ENCODE measurements at places on chromosomes 13 and 19.

GRCh38 chr13:96141032-96141431, 51.1 kb downstream of the HS6ST3 start:
- DNase-seq: peak; percentile 3

DNA sequence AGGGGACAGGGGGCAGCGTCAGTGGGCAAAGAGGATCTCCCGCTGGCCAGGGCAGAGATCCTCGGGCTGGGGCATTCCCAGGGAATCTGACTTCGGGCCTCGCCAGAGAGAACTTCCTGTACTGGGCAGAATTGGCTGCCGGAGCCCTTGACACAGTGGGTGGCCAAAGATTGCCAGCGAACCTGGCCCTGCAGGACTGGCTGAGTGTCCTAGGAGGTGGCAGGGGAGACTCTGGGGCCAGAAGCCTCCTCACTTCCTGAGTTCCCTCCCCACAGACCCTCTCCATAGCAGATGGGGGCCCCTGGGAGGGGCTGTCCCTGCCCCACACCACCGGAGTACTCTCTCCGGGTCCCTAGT, 19.3 kb downstream of the DPP9 start:
- DNase-seq: no peak

- DNase-seq: no peak
These were observed 22.6 kb downstream of the THSD1 start for GRCh38 chr13:52383366-52383765.

DNA sequence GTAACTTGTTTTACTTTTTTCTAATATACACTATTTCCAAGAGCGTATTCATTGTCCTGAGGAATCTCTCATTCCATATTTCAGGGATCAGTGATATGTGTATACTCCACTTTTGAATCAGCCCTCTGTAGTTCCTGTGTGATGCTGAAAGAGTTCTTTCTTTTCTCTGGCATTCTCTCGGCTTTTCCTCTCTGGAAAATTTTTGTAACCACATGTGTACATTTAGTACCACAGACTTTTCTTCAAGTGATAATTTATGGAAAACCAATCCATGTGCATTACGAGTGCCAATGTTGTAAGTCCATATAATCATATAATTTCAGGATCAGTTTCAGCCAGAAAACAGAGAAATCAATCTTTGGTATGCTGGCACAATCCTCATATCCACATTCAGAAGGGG, 102.2 kb upstream of the MBNL2 start:
- DNase-seq: no peak

- no peak for DNase-seq
These were observed 20.5 kb downstream of the RAB20 start for GRCh38 chr13:110540871-110541525.

GRCh38 chr13:97193577-97193976, 28.6 kb upstream of the MBNL2 start:
- no peak for DNase-seq

DNA sequence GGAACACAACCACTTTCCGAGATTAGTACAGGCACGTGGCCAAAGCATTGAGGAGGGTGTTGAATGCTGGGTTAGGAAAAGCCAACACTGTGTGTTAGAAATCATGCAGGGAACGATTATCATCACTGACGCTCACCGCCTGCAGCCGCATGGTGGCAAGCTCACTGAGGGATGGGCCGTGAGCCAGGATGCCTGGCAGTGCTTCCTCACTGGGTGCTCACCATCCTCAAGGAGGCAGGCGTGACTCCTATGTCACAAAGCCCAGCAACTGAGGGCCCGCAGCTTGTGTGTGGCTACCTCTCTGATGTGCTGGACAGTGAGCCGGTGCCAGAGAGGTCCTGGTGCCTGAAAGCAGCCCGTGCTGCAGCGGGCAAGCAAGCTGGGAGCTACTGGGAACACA, 30.4 kb upstream of the TIMM44 start:
- DNase-seq: no peak
